ENCODE measurements at places on chromosomes 2 and 18.

DNA sequence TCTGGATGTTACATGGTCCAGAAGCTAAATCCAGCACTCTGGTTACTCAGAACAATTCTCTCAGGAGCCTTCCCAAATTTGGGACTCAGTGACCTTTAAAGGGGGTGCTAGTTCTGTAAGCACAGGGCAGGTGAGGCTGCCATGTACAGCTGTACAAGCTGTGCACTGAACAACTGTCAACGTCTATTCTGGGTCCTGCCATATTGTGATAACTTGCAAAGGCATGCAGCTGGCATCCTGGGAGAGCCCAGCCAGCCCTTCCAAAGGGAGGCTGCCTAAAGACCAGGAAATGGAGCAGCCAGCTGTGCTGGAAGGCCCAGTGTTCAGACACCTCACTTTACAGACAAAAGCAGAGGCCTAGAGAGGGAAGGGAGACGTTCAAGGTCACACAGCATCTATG, 204.8 kb downstream of the KLHL29 start:
- no peak for DNase-seq

GRCh38 chr2:230925879-230926765, 1.1 kb upstream of the GPR55 start:
- DNase-seq: no peak

DNA sequence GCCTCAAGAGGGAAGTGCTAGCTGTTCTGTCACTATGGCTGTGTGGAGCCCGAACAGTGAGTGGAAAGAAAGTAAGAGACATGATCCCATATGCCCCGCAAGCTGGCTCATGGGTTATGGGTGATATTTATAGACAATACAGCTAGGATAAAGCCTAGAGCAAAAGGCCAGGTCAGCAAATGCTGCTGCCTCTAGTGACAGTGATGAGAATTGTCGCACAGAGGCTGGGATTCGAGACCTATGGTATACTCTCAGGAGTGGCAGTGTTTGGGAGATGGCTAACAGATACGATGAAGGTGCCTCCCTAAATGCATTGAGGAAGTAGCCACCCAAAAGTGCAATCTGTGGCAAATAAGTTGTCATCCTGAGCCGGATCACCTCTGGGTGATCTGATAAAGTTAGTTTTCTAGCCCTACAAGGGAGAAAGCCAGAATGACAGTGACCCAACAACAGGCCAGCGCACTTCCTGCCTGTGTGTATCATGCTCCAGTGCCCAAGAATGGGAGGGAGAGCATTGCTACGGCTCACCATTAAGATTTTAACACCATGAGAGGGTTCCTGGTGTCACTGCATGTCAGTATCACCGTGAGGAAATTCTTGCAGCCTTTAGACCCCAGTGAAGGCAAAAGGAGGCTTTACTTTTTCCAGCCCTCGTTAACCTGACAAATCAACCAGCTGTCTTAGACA, 92.2 kb upstream of the TGFA start:
- no peak for DNase-seq

DNA sequence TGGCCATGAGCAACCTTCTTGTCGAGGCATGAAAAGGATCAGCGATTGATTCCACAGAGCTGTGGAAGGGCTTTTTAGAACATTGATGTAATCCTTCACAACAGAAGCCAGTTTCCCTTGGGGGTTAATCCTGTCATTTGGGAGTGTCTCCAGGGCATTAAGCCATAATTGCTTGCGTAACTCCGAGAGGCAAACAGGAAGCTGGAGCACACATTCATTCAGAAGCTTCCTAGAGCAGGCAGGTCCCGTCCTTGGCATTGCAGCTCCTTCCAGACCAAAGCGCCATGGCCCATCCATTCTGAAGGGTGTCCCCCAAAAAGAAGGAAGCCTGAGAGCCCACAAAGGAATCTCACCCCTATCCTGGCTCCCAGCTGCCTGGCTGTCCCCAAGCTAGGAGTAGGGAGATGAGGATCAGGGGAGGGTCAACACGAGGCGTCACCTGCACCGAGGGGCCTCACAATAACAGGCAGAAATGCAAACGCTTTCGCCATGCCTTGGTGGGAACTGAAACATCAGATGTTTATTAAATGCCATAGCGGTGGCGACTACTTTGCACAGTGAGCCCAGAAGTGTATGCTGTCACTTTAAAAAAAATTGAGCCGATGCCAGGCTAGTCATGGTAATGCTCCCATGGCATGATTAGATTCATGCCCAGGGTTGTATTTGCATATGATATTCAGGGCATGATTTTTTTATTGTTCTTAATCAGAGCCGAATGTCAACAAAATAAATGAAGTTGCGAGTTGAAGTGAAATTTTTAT, 339.4 kb downstream of the BCL11A start:
- DNase-seq: peak; percentile 27

- DNase-seq: no peak
Measured at GRCh38 chr2:182822733-182823132, 43.7 kb downstream of the FRZB start.

DNA sequence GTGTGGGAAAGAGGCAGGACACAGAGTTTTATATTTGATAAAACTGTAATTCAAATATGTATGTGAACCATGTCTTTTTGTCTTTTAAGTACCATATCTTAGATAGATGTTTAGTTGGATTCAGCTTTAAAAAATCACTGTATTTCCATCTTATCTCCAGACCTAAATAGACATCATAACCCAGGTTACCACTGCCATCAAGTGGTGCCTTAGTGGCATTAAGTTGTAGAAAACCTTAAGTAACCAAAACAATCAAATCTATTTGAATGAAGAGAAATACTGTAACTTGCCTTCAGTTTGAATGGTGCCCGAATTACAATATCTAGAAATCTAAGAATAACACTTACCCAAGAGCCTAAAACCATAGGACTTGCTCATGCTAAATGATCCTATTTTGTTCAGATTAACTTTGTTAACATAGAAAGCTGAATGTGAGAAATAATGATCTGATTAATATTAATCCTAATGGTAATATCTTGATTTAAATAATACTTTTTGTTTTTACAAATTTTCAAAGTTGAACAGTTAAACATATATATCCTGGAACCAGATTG, 92.5 kb upstream of the MAP2 start:
- no peak for DNase-seq

DNA sequence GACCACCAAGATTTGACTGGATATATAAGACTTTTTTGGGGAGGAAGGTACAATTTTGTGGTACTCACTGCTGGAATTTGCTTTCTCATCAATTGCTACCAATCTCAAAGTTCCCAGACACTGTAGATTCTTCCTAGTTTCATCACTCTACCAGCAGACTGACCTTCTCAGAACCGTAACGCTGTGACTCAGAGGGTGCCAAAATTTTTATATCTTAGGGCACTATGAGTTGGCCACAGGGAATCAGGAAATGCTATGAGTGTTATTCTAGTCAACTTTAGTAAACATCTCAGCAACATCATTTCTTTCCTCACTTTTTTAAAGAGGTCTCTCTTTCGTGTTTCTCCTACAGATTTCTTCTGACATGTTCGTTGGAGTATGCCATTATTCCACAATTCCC, 499.0 kb downstream of the TMX3 start:
- peak; percentile 13 for DNase-seq

DNA sequence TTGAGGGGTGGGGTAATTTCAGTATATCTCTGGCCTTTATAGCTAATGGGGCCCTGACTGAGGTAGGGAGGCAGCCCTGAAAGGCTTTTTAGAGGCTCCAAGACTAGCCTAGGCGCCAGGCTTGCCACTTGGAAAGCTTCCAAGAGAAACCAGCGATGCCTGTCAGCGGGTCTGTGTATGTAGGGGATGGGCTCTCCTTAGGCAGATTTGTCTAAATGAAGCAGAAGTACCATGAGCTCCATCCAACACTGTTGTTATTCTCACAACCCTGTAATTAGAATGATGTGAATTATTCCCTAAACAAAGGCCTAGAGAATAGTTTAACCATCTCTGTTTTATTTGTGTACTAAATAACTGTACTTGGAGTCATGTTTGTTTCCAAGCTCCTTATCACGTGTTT, 138.1 kb downstream of the B3GNT2 start:
- no peak for DNase-seq

DNA sequence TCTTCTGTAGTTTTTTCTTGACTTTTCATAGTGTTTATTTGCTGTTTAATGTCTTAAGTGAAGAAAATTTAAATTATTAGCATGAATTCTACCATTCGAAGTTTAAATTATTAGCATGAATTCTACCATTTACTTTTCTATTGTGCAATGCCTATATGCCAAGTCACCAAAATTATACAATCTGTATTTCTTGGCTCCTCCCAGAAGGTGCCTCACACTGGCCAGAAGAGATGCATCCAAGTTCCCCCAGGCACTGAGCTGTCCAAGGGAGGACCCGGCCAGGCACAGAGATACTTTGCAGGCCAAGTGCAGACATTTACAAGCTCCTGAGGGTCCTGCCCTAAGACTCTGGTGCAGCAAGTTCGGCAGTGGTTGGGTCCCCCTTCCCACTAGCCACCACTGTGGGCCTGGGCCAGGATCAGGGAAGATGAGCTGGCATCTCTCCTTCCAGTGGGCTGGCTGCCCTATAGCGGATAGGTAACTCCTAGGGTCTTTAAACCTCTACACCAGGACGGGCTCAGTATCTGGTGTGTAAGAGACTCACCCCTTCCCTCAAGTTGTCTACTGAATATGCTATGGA, 31.3 kb downstream of the TMEM247 start:
- DNase-seq: no peak

GRCh38 chr18:805008-805754, 6.9 kb downstream of the YES1 start:
- no peak for DNase-seq

DNA sequence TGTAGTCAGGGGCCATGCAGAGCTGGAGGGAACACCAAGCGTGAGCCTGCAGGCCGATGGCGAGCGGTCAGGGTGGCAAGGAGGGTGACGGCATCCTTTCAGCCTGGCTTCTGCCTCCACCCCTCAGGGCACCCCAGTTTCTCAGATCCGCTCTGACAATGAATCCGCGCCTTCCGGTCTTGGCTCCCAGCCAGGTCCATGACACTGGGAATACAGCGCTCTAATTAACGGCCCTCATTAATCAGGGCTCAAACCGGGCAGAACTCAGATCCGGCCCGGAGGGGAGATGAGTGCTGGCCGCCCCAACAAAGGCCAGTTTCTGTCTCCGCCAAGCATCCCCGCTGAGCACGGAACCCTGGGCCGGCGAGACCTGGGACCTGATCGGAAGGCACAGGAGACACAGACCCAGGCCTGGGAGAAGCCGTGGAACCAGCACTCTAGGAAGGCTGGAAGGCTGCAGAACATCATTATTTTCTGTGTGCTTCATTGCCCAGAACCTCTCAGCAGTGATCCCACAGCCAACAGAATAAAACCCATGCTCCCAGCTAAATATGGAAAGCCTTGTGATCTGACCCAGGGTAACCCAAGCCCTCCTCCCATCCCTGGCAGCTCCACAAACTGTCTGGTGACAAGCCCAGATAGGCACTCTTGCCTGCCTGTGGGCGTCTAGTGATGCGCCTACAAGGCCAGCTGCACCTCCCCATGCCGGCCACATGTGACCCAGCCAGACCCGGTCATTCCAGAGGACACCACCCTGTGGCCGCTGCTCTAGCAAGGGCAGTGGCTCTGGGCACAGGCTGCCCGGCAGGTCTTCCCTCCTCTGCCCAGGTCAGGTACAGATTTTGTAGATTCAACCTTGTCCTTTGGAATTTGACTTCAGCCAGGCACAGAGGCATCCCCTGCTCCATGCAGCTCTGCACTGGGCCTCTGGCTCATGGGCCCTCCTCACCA, 438.7 kb upstream of the MYT1L start:
- DNase-seq: no peak

- DNase-seq: no peak
Measured at GRCh38 chr2:65027616-65028244, 28.5 kb upstream of the CEP68 start.

- peak; percentile 9 for DNase-seq
Measured at GRCh38 chr2:168300460-168300859, 53.1 kb upstream of the STK39 start.

- DNase-seq: no peak
Measured at GRCh38 chr2:215881582-215881981, 131.8 kb downstream of the MREG start.

DNA sequence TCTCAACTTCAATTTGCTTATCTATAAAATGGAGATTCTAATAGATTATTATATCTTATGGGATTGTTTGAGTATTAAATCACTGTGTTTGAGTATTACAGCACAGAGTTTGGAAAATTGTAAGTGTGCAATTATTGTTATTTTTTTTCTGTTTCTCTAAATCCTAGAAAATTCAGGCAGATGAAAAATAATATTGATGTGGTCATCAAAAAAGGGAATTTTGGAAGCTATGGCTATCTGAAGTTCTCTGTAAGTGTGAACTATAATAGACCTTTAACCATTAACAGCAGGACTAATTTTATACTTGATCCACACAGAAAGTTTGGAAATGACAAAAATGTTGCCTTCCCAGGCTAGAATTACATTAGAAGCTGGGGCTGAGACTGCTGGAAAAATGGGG, 393.2 kb downstream of the SUCLG1 start:
- DNase-seq: no peak

- DNase-seq: no peak
Measured at GRCh38 chr2:167181688-167182087, 293.4 kb downstream of the XIRP2 start.

DNA sequence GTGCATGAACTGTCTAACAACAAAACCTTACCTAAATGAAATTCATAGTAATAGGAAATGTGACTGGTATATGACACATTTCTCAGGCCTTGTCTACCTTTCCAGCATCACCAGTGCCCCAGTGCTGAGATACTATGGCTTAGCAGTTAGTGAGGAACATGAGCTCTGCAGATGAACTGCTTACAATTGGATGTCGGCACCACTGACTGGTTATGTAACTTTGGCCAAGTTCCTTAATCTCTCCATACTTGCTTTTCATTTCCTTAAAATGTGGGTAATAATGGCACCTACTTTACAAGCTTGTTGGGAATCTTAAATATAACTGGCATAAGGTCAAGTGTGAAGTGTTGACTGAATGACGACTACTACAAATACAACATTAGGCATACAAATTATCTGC, 136.3 kb downstream of the OLA1 start:
- no peak for DNase-seq

DNA sequence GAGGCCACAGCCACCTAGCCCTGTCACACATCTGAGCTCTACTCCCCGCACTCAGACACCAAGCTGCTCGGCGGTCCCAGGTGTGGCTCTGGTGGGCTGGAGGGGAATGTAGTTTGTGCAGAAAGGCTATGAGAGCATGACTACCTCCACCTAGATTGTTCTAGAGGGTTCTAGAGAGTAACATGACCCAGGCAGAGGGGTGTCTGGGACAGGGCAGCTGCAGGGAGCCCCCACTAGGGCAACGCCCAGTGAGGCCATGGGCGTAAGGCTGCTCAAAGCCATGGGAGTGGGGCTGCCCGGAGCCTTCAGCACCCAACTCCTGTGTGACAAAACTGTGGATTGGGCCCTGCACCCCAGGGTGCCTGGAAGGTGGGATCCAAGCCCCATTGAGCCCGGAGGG, 511.4 kb upstream of the MYT1L start:
- no peak for DNase-seq

Measured in fibroblast of skin of left quadriceps (primary cell).